AG04450 (cell line): ENCODE measurements at places on chromosomes 1 and 21.

- DNase-seq = no peak
Measured at GRCh38 chr1:59329412-59330053, 32.6 kb downstream of the FGGY start.

- DNase-seq = no peak
Measured at GRCh38 chr1:223620297-223620897, 45.1 kb downstream of the CAPN8 start.

- DNase-seq = no peak
Measured at GRCh38 chr1:165679282-165680036, 18.9 kb downstream of the ALDH9A1 start.

GRCh38 chr1:23756676-23757075 is 13.4 kb downstream of the ELOA start:
- DNase-seq = no peak

DNA sequence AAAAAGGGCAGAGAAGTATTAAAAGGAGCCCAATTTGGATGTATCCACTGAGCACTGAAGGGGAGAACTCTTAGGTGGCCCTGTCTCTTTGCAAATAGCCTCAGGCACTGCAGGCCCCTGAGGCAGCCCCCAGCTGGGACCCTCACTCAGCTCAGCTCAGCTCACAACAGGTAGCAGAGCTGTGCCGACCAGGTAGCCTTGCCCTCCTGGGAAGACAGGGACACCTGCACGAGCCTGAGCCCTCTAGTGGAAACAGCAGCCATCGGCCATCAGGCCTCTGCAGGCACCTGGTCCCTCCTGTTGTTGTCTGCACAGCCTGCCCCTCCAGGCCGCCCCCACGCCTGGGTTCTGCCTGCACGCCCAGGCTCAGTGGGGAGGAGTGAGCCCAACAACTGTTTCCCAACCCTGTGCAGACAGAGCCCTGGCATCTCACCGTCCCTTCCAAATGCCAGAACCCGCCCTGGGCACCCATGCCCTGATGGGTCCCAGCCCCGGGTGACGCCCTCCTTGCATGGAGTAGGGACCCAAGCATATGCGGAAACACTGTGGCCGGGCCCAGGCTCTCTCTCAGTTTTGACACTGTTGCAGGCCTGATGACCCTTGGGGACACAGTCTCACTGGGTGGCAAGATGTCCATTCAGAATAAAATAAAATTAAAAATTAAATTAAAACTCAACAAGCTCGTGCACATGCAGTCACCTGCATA is 60.0 kb upstream of the AJAP1 start:
- DNase-seq = no peak
